Omental fat pad (tissue), 4 donors: ENCODE measurements at places on chromosomes 11 and 22.

DNA sequence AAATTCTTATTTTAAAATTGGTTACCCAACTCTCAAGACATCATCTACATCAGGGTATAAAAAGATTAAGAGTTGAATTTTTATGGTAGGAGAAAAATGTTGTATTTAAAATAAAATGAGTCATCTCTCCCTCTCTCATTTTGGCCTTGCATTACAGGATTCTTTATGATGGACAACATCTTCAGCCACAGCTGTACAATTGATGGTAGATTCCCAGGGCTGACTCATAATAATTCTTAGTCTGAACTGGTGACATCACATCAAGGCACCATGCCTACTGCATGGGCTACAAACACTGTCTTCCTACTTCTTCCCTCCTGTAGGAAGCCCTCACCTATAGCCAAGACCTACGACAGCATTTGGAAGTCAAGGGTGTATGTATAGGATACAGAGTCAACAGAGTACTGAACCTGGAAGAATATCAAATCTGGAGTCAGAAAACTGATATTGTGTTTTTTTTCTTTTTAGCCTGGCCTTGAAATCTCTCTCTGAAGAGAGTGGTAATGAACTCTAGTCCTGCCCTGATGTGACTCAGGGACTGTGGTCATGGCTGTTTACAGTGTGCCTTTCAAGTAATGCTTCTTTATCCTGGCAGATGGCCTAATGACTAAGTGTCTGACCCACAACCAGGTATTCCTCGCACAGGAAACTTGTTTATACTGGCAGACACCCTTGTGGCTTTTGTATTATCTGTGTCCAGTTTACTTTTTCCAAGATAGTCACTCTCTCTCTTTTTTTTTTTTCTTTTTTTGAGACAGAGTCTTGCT is 32.5 kb downstream of the MRGPRX2 start:
- DNase-seq, result no peak

GRCh38 chr11:64788321-64789215 is 10.2 kb upstream of the SF1 start:
- DNase-seq, result no peak

- DNase-seq, result no peak
Measured at GRCh38 chr22:36541831-36542411, 13.0 kb upstream of the EIF3D start.

DNA sequence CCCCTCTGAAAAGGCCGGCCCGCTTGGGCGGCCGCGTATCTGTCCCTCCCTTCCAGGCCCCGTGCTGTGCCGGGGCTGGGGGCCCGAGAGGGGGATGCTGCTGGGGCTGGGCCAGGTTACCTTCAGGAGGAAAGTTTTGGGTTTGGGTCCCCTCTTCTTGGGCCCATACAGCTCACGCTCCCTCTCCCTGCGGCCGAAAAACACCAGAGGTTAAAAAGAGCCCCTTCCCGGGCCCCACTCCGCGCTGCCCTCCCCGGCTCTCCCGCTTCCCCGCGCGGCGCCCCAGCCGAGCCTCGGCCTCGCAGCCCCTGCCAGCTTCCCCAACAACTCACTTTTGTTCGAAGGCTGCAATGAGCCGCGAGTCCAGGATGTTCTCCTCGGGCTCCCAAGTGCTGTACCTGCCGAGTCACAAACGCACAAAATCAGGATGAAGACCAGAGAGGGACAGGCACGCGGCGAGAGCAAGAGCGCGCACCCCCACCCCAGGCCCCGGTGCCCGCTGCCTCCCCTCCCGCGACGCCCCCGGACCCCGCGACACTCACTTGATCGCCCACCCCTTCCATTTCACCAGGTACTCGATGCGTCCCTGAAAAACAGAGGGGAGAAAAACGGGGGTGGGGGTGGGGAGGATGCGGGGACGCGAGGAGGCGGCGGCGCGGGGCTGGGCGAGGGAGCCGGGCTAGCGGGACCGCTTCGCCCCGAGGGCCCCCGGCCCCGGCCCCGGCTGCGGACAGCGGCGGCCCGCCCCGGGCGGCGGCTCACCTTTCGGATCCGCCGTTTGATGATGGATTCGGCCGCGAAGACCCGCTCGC is 450 bp downstream of the CBX6 start:
- DNase-seq, result no peak

DNA sequence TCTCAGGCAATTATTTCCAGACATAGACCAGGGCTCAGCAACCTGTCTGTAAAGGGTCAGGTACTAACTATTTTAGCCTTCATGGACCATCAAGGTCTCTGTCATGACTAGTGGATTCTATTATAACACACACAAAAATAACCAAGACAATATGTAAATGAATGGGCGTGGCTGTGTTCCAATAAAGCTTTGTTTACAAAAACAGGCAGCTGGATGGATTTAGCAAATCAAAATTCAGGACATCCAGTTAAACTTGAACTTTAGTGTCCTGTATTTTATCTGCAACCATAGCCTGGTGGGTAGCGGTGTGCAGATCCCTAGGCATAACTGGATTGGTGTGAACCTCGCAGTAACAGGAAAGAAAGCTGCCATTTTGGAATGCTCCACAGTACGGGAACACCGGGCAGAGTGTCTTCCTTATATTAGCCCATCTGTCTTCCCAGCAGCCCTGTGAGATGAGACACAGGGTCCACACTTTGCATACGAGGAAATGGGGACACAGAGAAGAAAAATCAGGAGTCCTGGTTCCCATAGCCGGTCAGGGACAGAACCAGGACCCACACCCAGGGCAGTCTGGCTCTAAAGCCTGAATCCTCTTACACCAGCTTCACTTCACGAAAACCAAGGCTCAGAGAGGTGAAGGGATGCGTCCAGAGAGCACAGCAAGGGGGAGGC is 15.6 kb downstream of the LIF start:
- DNase-seq, result no peak

DNA sequence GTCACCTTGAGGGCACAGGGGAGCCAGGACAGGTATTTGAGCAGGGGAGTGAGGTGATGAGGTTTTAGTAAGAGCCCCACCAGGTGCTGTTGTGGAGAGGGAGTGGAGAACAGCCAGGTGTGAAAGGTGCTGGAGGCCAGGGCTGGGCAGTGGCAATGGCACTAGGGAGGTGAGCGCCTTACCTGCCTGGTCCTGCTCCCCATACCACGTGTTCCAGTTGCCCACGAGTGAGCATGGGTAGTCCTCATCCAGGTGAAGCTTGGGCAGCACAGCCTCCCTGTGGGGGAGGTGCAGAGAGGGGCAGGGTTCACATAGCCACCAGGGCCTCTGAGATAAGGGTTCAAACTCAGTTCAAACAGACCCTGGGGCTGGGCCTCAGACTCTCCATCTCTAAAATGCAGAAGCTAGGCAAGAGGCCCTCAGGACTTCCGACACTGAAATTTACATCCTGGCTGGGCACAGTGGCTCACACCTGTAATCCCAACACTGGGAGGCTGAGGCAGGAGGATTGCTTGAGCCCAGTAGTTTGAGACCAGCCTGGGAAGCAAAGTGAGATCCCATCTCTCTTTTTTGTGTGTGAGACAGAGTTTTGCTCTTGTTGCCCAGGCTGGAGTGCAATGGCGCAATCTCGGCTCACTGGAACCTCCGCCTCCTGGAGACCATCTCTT is 11.8 kb downstream of the NIPSNAP1 start:
- no peak for DNase-seq

DNA sequence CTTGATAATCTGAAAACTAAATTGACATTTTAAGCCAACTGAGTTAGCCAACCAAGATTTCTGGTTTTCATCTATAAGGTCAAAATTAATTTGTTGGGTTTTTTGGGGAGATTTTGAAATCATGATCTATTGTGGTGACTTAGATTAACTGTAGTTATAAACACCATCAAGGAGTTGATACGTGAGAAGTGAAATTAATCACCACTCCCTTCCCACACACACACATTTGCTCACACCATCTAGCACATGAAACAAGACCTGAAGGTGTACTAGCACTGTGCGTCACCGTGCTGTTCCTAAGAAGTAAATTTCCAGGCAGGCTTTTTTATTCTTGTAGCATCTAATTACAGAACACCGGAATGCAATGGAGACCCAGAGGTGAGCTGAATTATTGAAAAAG is 2.1 kb downstream of the OR5B21 start:
- no peak for DNase-seq

DNA sequence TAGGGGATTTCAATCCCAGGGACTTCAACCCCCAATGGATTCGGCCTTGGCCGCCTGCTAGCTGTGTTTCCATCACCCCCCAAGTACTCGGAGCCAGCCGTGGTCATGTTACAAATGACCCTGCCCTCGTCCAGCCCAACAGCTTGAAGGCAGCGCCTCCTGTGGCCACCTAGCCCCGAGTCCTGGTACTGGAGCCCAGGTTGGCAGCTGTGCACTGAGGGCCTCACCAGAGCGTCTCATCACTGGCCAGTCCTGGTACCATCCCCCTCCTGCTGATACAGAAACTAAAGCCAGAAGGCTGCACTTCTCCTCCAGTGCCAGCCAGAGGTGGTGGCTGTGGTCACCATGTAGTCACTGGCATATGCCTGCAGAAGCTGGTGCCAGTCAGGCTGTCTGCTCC is 44.9 kb upstream of the FADD start:
- no peak for DNase-seq

DNA sequence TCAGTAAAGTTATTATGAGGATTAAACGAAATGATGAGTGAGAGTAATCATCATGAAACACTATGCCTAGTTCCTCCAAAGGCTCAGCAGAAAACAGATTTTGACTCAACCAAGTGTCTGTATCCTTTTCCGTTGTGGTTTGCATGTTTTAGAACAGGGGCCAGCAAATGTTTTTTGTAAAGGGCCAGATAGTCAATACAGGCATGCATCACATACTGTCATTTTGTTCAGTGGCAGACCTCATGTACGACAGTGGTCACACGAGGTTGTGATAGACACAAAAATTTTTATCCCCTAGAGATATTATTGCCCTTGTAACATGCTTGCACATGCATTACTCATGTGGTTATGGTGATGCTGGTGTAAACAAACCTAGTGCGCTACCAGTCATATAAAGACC is 81.9 kb upstream of the SLC25A18 start:
- no peak for DNase-seq

- peak; percentile 74 for DNase-seq
Measured at GRCh38 chr11:118791111-118791960, at the start of gene DDX6. DDX6 (minus strand) TSS chr11:118791164; CDS start chr11:118786251, 4,913 bp downstream.

DNA sequence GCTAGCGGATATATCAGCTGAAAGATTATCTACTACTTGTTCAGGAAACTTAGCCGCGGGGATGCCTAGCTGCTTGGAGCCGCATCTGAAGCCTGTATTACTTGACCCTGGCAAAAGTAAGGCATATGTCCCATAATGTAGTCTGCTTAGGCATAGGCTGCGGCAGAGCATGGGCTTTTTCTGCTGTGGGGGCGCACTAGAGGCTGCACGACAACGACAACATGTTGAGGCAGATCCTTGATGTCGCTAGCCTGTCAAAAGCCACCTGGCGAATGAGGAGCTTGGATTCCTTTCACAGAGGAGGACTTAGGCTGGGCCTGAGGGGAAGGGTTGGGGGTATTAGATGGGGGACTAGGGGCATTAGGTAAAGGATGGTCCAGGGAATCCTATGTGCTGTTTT is 1.1 kb upstream of the OR52N2 start:
- no peak for DNase-seq

DNA sequence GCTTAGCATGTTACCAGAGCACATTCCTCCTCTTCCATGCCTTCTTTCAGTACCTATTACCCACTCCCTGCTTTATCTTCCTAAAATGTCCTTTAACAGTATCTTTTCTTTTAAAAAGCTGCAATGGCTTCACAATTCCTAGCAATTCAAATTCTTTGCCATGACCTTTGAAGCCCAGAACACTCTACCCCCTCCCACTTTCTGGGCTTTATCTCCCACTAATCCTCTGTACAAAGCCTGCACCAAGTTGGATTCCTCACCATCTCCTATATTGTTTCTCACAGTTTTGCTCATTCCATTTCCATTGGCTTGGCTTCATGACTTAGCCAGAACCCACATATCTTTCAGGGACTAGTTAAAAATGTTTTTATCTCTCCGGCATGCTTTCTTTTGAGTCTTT is 80.9 kb downstream of the FAM76B start:
- no peak for DNase-seq

DNA sequence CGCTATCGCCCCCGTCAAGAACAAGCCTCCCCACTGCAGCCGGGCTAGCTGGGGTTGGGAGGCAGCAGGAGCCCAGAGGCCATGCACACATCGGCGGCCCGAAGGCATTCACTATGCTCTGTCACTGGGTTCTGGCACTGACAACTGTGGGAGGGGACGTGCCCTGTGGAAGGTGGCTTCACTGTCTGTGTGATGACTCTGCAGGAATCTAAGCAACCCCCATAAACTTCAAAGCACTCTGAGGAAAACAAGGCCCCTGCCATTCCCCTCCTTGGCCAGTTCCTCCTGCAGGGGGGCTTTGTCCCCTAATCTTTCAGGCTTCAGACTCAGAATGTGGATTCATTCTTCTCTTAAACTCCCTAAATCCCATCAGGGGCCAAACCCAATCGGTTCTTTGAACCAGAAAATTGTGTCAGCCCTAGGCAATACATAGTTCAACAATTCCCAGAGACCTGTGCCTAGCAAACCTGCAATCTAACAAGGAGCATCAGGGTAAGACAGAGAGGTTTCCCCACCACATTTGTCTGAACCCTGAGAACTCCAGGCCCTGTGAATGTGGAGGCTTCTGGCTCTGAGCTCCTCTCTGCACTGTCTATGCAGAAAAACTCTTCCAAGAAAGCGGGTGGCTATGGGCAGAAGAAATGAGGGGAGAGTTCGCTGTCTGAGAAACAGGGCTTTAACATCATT is 1477.2 kb downstream of the TBC1D22A start:
- DNase-seq, result no peak

DNA sequence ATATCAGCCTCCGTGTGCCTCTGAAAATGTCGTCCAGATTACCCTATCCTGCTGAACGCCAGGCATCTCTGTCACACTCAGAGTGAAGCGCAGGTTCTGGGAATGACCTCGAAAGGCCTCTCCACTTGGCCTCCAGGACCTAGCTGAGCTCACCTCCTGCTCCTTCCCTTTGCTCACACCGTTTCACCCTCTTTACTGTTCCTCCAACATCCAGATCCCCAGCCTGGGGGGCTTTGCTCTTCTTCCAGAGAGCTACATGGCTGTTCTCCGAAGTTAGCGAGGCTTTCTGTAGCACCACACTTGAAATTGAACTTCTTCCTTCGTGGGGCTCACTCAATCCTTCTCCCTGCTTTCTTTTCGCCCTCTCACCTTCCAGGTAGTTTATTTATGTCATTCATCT is 27.9 kb downstream of the GLB1L2 start:
- DNase-seq, result no peak

GRCh38 chr22:37289156-37289735 is 6.9 kb downstream of the CYTH4 start:
- no peak for DNase-seq

- no peak for DNase-seq
Measured at GRCh38 chr11:124096364-124096763, 18.9 kb upstream of the VWA5A start.

- DNase-seq, result no peak
Measured at GRCh38 chr11:44835938-44836337, 109.2 kb downstream of the TSPAN18 start.

DNA sequence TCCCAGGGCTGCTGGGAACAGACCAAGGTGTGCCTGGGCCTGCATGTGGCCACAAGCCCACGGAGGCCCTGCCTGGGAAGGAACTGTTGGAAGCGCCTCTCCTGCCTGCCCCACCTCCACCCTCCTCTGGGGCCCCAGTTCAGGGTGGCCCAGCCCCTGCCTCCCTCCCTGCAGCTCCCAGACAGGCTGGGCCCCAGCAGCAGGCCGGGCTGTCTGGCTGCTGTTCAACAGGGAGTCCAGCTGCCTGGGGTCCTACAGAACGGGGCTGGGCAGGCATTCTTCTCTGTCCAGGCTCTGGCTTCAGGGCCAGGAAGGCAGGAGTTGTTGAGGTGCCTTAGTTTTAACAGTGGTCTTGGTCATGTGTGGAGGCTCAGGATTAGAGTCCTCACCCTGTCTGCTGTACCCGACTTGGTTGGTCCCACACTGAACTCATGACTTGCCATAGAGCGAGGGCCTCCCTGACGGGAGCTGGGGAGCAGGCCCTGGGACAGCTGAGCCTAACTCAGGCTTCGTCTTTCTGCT is 11.8 kb downstream of the PRDM11 start:
- DNase-seq, result no peak
